HuH-7.5 (cell line): ENCODE measurements at places on chromosomes 13 and 19.
A peak's percentile ranks its signal among the peaks of the same experiment; 100 is the strongest.

GRCh38 chr13:93298713-93299112 lies 72.1 kb downstream of the GPC6 start:
- no peak for DNase-seq

GRCh38 chr13:33017323-33017929 lies 1.2 kb downstream of the KL start:
- peak; percentile 20 for DNase-seq

- no peak for DNase-seq
These were observed 10.6 kb downstream of the RPS9 start for GRCh38 chr19:54211235-54211634.

GRCh38 chr19:47564081-47564480 lies 8.9 kb downstream of the ZNF541 start:
- peak; percentile 45 for DNase-seq

- DNase-seq, result no peak
These were observed 10.2 kb downstream of the ENOX1 start for GRCh38 chr13:43776501-43777079.

DNA sequence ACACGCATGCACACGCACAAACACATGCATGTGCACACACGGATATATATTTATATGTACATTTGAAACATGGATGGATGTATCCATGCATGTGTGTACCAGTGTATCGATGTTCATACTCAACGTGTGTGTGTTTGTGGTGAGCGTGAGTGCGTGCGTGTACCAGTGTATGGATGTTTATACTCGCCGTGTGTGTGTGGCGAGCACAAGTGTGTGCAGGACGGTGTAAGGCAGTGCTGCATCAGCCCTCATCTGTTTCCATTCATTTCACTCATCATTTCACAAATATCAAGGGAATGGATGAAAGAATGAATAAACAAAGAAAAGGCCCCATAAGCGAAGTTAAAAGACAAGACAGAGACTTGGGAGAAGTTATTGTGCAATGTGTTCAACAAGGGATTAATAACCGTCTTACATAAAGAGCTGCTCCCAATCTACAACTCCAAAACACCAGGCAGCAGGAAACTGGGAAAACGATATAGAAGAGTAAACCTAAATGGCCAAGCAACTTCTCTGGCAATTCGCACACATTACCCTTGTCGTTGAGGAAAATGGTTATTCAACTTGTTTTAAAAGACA lies 21.7 kb upstream of the MIER2 start:
- no peak for DNase-seq

- DNase-seq, result no peak
These were observed 94.3 kb downstream of the GPC6 start for GRCh38 chr13:93320942-93321341.

GRCh38 chr13:80303225-80303811 lies 37.6 kb downstream of the SPRY2 start:
- DNase-seq, result no peak

GRCh38 chr13:112012016-112012704 lies 54.8 kb upstream of the SOX1 start:
- no peak for DNase-seq

GRCh38 chr13:58004751-58005150 lies 373.2 kb downstream of the PCDH17 start:
- no peak for DNase-seq

- DNase-seq, result no peak
These were observed 5.4 kb downstream of the KLK1 start for GRCh38 chr19:50817941-50818858.

- no peak for DNase-seq
These were observed 242.8 kb upstream of the SGCG start for GRCh38 chr13:22937953-22938352.

DNA sequence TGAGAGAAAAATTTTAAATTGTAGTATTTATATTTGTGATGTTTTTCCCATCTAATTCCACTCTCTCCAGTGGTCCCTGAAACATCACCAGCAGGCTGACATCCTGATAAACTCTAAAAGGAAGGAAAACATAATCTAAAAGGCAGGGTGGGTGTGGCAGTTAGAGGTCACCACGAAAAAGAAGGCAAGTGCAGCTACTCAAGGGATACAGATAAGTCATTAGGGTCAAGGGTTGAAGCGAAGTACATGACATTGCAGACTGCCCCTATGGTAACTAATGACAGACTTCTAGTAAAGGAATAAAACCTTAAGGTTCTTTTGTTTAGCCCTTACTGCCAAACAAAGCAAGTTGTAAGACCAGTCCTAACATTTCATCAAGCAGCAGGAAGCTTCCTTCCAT lies 6.0 kb upstream of the NEK3 start:
- no peak for DNase-seq

DNA sequence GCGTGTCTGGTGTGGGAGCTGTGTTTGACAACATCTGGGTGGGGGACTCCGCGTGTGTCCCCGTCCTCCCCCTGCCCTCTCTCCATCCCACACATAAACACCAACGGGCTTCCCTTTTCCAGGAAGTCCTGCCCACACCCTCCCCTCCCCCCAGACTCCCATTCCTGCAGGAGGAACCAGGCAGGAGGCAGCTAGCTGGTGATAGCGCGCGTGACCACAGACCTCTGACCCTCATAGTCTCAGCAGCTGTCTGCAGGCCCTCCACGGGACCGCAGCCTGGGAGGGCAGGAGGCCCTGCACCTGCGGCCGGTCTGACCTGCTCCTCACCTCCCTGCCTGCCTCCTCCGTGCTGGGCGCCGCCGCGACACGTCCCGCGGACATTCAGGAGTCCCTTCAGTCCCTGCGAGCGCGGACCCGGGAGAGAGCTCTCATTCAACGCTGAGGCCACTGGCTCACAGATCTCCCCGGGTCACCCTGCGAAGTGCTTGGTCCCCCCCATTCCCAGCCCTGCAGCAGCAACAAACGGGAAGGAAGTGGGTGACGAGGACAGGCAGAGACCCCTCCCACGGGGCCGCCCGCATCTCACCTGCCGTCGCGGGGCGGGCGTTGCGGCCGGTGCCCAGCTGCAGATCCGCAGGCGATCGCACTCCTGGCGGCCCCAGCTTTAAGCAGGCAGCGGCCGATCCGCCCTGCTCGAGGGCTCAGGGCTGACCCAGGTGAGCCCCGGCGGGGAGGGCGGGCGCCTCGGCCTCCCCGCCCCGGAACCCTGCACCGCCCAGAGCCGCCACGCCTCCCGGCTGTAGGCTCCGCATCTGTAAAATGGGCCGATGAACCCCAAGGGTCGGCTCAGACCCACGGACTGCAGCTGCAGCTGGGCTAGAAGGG lies 1.1 kb upstream of the ACP5 start:
- DNase-seq, result no peak

DNA sequence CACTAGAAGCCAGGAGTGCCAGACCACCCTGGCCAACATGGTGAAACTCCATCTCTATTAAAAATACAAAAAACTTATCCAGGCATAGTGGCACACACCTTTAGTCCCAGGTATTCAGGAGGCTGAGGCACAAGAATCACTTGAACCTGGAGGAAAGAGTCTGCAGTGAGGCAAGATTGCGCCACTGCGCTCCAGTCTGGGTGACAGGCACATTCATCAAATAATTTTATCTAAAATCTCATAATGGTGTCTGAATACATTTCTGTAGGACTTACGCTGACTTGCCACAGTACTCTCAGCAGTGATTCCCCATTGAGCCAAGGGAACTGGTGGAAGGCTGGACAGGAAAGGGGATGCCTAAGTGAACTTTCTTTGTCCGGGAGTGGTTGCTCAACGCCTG lies 4.3 kb upstream of the ZNF28 start:
- DNase-seq, result no peak

DNA sequence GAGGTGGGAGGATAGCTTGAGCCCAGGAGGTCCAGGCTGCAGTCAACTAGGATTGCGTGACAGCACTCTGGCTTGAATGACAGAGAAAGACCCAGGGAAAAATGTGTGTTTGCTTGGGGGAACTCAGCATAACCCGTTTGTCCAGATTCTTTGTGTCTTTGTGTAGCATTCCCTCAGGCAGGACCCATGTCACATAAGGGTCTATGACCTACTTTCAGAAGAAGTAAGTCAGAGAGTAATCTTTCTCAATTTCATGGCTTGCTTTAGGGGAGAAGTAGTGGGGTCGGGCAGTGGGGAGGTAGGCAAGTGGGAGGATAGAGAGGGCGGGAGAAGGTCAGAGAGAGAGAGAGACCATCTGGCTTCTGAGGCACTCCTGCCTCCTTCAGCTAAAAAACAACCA lies 11.9 kb upstream of the PSPC1 start:
- DNase-seq, result peak; percentile 19
